Right cardiac atrium (tissue), 5 donors: ENCODE measurements at places on chromosomes 2 and 18. TPM values are rescaled to one million over a fixed set of nuclear protein-coding genes. Genes with fewer than 3 reads are reported as not detected.

FIGN gene
- 9.5 TPM for total RNA-seq

DNA sequence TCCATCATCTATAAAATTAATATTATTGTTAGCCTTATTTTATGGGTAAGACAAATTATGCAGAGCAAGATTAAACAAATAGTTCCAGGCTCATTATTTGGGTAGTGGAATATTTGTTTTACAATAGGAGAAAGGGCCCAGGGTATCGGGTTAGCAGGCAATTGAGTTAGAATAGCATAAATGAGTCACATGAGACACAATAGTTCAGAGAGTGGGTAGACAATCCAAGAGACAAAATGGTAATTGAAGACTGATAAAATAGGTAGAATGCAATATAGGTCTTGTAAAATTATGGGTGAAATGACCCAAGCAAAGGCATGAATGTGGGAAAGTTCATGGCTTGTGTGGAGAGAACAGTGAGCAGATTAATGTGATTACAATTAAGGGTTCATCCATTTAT lies 790.9 kb upstream of the GCFC2 start:
- DNase-seq: no peak

DNA sequence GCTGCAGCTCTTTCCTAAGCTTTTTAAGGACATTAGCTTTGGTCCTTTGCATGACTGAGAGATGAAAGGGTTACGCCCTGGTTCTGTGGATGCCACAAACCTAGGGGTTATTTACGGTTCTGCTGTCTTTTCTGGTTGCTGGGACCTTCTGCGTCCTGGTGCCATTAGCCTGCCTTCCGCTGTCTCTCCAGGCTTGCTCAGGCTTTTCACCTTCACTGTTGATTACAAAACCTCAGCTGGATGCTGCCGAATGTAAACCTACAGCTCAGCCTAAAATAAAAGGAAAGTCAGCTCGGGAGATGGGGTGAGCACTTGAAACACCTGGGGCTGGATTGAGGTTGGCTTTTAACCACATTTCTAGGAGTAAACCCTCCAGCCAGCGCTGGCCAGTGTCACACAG lies 130.9 kb upstream of the ARHGAP28 start:
- no peak for DNase-seq

DNA sequence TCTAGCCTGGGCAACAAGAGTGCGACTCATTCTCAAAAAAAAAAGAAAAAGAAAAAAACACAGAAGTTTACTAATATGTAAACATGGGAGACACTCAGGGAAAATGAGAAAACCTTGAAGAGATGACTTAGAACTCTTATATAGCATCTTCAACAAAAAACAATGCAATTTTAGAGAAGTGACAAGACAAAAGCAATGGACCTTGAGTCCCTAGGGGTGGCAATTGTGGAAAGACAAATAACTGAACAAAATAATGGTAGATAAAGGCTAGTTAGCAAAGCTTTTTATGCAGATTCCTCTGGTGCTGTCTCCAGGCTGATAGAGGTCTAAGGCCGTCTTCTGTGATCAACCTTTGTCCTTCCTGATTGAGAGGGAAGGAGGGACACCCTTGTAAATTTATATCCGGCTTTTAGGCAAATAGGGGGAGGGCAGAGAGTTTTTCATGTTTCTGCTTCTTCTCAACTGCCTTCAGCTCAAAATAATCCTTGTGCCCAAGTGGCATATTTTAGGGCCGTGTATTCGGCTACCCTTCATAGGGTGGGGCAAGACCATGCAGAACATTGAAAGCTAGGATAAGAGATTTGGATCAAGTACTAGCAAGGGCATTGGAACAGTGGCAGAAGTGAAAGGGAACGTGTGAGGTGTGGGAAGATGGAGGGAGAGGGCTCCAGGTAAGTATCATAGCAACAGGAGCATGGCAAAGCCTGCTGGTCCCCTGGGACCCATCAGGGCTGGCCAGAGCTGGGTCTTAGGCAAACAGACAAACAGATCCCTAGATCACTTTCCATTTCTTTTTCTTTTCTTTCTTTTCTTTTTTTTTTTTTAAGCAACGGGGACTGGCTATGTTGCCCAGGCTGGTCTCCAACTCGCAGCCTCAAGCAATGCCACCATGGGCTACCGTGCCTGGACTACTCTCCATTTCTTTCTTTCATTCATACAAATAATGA lies 116.2 kb upstream of the STPG4 start:
- no peak for DNase-seq

SEMA4F gene
- 3.9 TPM for total RNA-seq

GRCh38 chr2:163182764-163183354 lies 344.3 kb upstream of the KCNH7 start:
- DNase-seq: no peak

FHOD3 gene
- total RNA-seq: 157 TPM

CD302 gene
- total RNA-seq: 31.4 TPM

DNA sequence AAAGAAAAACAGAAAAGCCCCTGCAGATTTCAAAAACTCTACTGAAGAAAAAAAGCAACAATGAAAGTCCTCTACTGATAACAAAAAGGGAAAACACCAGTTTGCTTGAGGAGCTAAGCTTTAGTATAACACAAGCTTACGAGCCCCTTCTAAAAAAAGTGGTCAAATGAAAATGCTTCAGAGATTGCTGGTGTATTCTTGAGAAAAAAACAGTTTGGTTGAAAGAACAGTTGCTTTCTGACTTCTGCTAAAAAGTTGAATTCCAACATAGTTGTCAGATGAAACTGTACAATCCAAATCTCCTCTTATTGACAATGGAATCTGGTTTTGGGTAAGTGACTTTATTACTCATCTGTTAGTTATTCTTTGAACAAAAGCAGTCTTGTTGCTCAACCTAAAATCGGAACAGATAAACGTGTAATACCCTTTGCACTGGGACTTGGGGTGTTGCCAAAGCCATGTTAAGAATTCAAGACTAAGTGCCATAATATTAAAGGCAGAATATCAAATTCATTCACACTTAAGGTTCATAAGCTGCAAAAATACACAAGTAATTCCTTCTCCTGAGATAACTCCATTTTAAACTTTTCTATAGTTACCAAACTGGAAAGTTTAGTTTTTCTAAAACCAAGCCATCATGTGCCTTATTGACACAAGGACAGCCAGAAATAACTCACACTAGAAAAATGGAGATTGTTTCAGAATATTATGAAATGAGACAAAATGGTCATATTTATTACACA lies 45.3 kb upstream of the SPAG16 start:
- DNase-seq: peak; percentile 50

REG3A gene
- total RNA-seq: not detected

GRCh38 chr2:174599310-174599921 lies 1.8 kb upstream of the WIPF1 start:
- no peak for DNase-seq

GRCh38 chr18:43665105-43665788 lies 388.0 kb upstream of the SYT4 start:
- DNase-seq: no peak

SH3RF3 gene
- 7.2 TPM for total RNA-seq

ABCG8 gene
- total RNA-seq: not detected

PRSS56 gene
- total RNA-seq: 0.11 TPM

GRCh38 chr2:208978946-208979345 lies 444.9 kb upstream of the MAP2 start:
- no peak for DNase-seq

DNA sequence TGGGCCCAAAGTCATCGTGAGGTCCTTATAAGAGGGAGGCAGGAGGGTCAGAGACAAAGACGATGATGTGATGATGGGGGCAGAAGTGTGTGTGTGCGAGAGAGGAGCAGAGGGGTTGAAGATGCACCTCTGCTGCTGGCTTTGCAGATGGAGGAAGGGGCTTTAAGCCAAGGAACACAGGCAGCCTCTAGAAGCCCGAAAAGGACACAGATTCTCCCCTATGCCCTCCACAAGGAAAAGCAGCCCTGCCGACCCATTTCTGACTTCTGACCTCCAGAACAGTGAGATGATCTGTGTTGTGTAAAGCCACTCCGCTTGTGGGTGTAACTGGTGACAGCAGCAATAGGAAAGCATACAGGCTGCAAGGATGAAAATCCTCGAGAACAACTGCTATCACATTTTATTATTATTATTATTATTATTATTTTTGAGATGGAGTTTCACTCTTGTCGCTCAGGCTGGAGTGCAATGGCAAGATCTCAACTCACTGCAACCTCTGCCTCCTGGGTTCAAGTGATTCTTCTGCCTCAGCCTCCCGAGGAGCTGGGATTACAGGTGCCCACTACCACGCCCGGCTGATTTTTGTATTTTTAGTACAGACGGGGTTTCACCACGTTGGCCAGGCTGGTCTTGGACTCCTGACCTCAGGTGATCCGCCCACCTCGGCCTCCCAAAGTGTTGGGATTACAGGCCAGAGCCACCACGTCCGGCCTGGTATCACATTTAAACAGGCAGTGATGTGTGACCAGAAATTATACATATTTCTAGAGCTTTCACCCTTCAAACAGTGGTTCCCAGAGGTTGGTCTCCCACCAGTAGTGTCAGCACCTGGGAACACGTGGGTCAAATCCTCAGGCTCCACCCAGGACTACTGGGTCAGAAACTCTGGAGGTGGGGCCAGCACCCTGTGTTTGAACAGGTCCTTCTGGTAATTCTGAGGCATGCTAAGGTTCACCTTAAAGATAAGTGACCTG lies 170.5 kb downstream of the TGIF1 start:
- DNase-seq: no peak

GRCh38 chr2:172097557-172098131 lies 5.1 kb downstream of the DLX2 start:
- no peak for DNase-seq

DNA sequence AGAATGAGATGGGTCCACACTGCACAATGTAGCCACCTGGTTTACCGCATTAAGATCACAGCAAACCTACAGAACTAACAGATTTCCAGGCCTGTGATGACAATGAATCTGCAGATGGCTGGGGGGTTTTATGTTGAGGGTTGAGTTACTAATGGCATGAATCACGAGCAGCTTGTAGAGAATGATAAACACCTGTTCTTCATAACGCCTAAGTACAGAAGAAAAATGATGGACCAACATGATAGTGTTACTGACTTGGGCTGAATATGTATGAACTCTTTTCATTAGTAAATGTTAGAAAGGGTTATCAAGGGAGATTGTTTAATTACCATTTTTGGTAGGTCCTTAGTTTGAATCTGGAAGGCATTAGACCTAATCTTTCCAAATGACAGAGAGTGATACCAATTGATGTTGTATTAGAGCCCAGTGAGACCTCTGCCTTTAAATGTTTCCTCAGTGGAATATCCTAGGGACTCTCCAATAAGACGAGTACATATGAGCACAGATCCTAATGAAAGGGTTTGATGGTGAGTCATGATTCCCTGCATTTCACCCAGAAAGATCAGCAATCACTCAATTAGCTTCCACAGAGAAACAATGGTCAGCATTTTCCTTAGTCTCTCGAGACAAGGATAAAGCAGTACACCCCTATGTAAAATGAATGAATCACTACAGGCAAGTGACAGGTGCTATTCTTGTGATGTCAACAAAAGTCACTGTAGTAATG lies 243.8 kb downstream of the DLGAP1 start:
- DNase-seq: no peak

DNA sequence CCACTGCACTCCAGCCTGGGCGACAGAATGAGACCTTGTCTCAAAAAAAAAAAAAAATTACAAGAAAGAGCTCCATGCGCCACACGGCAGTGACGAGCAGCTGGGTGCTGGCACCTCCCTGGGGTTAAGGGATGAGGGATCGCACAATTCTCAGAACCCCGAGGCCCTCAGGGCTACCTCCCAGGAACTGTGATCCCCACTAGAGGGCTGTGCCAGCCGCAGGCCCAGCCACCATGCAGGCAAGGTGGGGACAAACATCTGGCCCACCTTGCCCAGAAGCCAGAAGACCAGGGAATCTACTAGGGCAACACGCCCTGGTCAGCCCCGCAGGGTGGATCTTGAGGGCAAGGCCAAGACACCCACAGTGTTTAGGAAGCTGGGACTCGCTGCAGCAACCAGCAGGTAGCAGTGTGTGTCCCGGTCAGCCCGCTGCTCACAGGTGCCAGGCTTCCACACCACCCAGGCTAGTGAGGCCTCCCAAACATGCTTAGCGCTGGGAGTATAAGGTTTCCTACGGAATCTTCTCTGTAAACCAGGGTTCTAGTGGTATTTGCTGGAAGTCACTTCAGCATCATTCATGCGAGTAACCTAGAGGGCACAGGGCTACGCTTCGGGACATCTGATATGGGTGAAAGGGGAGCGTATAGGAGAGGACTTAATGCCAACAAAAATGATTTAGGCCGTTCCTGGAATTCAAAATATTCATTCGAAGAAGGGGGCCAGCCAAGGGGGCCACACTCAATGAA lies 6.7 kb downstream of the SAG start:
- no peak for DNase-seq

DNA sequence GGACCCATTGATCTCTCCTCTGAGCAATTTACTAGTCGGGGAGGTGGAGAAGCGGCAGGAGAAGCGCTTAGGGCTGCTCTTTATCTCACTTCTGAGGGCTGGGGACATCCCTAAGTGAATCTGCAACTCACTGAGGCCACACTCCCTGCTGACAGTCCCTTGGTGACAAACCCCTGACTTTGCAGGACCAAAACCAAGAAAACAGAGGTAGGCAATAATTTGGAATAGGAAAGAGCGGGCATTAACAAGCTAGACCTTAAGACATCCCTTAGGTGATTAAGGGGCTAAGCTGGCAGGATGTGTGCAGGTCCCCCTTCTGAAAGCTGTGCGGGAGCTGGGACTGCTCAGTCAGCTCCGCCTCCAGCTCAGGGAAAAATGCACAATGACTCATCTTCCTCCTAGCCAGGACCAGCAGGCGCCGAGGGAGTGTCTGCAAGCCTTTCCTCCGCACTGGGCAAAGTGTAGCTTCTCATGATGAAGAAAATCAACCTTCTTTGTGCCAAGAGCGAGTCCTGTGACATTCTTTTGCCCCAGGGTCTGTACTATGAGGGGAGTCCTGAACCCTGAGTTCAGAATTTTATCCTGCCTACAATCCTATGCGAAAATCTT lies 63.3 kb downstream of the BOD1L2 start:
- DNase-seq: peak; percentile 58

DNA sequence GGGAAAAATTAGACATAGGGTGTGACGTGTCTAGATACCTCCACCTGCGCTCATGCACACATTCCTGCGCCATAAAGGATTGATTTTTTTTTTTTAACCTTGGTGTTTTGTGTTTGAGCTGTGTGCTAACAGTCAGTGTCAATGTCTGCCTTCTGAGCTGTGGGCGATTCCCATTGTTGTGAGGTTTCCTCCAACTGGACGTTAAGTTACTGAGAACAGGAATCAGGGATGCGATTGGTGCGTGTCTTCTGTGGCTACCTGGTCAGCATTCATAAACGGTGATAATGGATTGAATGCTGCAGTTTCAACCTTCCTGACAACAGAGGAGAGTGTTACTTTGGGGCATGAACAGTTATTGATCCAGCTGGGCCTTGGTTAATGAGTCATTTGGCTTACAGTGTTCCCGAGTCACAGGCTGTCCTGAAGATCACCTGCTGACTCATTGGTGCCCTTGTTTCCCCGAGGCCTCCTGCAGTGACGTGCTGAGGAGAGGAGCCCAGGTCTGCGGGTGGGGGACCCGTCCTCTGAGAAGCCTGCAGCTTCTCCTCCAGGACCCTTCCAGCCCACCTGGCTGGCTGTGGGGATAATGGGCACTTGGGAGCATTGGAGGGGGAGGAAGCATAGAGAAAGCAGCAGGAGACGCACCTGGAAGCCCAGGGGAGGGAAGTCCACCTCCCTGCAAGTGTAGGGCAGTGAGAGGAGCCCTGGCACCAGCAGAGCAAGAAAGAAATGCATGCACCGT lies 25.8 kb upstream of the CABYR start:
- no peak for DNase-seq

DCTN1 gene
- 131 TPM for total RNA-seq
